ENCODE measurements at places on chromosomes 7 and 10.
A peak's percentile ranks its signal among the peaks of the same experiment; 100 is the strongest.

- H3K27ac ChIP-seq: no peak overlapping the region
- H3K4me1 ChIP-seq: no peaks in the 10 kb centered on the region
- no peaks in the 10 kb centered on the region for H3K36me3 ChIP-seq
- DNase-seq: no peak
Measured at GRCh38 chr10:9554321-9554720, 1463.4 kb upstream of the CELF2 start.

- H3K4me1 ChIP-seq: no peaks in the 10 kb centered on the region
- no peaks in the 10 kb centered on the region for H3K36me3 ChIP-seq
- no peak overlapping the region for H3K4me3 ChIP-seq
- H3K27ac ChIP-seq: no peak overlapping the region
Measured at GRCh38 chr7:22700559-22701002, 26.4 kb upstream of the IL6 start.

- no peak overlapping the region for H3K27ac ChIP-seq
- no peaks in the 10 kb centered on the region for H3K36me3 ChIP-seq
- no peaks in the 10 kb centered on the region for H3K27me3 ChIP-seq
- no peak for DNase-seq
- no peaks in the 10 kb centered on the region for H3K4me1 ChIP-seq
- no peak overlapping the region for H3K4me3 ChIP-seq
Measured at GRCh38 chr7:137454246-137454724, 110.8 kb upstream of the PTN start.

- H3K27me3 ChIP-seq: no peaks in the 10 kb centered on the region
- no peak for DNase-seq
- H3K36me3 ChIP-seq: peaks cover 16% of the 10 kb centered on the region
- H3K4me1 ChIP-seq: no peaks in the 10 kb centered on the region
- no peak overlapping the region for H3K27ac ChIP-seq
Measured at GRCh38 chr7:133822001-133822641, 305.0 kb upstream of the LRGUK start.

DNA sequence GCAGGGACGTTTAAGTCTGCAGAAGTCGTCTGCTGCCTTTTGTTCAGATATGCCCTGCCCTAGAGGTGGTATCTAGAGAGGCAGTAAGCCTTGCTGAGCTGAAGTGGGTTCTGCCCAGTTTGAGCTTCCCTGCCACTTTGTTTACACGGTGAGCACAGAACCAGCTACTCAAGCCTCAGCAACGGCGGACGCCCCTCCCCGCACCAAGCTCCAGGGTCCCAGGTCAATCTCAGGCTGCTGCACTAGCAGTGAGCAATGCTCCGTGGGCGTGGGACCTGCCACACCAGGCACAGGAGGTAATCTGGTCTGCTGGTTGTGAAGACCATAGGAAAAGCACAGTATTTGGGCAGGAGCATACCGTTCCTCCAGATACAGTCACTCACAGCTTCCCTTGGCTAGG lies 148.1 kb upstream of the LAMB4 start:
- H3K36me3 ChIP-seq: no peaks in the 10 kb centered on the region
- DNase-seq: no peak
- no peak overlapping the region for H3K4me3 ChIP-seq
- H3K27ac ChIP-seq: no peak overlapping the region
- H3K4me1 ChIP-seq: no peaks in the 10 kb centered on the region
- no peaks in the 10 kb centered on the region for H3K27me3 ChIP-seq

GRCh38 chr7:139752604-139753003 lies 25.2 kb downstream of the HIPK2 start:
- no peaks in the 10 kb centered on the region for H3K27me3 ChIP-seq
- no peak for DNase-seq
- H3K36me3 ChIP-seq: no peaks in the 10 kb centered on the region
- no peak overlapping the region for H3K4me3 ChIP-seq
- no peak overlapping the region for H3K27ac ChIP-seq

DNA sequence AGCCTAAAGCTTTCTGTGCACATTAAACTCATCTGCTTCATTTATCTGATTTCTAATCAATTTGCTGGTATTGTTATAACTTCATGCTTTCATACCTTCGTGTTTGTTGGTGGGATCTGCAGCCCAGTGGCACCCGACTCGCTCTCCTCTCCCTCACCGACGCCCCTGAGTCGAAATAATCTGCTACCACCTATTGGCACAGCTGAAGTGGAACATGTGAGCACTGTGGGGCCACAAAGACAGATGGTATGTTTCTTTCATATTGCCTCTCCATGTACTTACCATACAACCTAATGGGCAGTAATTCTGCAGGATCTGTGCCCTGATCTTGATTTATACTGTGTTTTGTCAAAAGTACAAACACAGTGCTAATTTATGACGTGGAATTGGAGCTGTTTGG lies 12.4 kb downstream of the DNAJC9 start:
- DNase-seq: no peak
- H3K4me1 ChIP-seq: no peaks in the 10 kb centered on the region
- H3K27ac ChIP-seq: no peak overlapping the region
- no peak overlapping the region for H3K4me3 ChIP-seq

DNA sequence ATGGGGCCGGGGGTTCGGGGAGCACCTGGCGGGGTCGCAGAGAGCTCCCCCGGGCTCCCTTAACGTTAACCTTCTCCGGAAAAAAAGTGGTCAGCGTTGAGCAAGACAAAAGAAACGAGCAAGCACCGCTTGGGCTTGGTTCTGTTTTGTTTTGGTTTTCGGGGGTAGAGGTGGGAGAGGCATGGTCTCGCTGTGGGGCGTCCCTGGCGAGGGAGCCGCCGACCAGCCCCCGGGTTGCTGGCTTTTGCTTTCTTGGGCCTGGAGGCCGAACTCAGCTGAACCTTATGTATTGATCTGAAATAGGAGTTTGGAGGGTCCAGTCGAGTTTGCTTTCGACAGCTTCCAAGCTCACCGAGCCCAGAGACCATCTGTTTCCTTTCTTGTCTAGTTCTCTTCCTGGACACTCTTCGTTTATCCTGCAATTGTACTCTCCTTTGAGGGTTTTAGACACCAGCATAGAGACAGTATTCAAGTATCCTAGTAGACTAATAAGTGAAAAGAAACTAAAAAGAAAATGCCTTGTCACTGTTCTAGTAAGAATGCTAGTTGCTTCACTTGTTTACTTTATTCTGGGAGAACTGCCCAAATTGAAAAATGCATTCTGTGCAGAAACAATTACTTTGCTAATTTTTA lies 980 bp downstream of the FHIP2A start:
- peak overlapping the region; percentile 79 for H3K4me3 ChIP-seq
- no peaks in the 10 kb centered on the region for H3K36me3 ChIP-seq
- H3K27me3 ChIP-seq: no peaks in the 10 kb centered on the region
- H3K4me1 ChIP-seq: peaks cover 4% of the 10 kb centered on the region

DNA sequence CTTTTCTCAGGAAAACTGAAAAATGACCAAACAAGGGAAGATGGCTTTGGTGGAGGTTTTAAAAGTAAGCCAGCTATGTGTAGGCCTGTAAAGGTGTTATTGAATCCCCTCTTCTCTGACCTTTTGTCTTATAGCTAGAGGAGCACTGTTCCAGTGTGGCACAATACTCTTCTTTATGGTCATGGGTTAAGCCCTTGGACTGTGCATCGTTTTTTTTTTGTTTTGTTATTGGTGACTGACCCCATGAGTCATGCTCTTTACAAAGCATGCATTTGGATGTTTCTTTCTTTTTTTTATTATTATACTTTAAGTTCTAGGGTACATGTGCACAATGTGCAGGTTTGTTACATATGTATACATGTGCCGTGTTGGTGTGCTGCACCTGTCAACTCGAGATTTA lies 19.6 kb upstream of the FAM25A start:
- H3K4me3 ChIP-seq: no peak overlapping the region
- H3K36me3 ChIP-seq: no peaks in the 10 kb centered on the region
- no peak for DNase-seq
- no peak overlapping the region for H3K27ac ChIP-seq
- no peaks in the 10 kb centered on the region for H3K27me3 ChIP-seq

GRCh38 chr10:43623351-43623750 lies 17.1 kb downstream of the ZNF485 start:
- no peaks in the 10 kb centered on the region for H3K4me1 ChIP-seq
- H3K27me3 ChIP-seq: no peaks in the 10 kb centered on the region
- DNase-seq: peak; percentile 50
- no peaks in the 10 kb centered on the region for H3K36me3 ChIP-seq
- peak overlapping the region; percentile 10 for H3K4me3 ChIP-seq

DNA sequence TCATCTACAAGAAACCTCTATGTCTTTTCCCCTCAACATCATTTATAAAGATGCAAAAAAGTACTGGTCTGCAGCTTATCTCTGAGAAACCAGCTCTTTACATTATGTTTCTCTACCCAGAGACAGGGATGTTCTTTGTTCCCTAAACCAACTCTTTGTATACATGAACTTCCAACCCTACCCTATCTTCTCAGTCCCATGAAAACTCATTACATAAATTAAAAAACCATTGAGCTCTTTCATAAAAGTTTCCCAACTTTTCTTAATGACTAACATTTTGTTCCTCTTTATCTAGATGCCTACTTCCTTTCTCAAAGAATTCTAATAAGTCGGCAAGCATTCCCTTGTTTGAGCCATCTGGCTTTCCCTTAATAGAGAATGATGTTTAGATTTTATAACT lies 192.8 kb upstream of the AGK start:
- H3K36me3 ChIP-seq: no peaks in the 10 kb centered on the region
- no peaks in the 10 kb centered on the region for H3K27me3 ChIP-seq
- no peaks in the 10 kb centered on the region for H3K4me1 ChIP-seq

DNA sequence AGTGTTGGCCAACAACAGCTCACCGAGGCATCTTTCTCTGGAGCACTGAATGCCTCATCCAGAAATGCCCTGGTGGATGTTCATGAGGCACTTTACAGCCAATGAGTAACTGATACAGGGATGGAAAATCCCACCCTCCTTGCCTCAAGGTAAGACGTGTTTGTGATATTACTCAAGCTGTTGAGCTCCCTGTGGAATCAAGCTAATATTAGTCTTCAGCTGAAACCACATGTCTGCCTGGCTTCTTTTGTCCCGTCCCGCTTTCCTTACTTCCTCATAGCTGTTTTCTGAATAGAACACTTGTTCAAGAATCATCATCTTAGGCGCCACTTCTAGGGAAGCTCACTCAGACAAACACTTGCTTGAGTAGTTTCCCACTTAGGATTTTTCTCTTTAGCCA lies 422.4 kb downstream of the INHBA start:
- DNase-seq: no peak
- no peaks in the 10 kb centered on the region for H3K4me1 ChIP-seq
- no peak overlapping the region for H3K27ac ChIP-seq

- no peaks in the 10 kb centered on the region for H3K27me3 ChIP-seq
Measured at GRCh38 chr7:26409661-26410547, 118.2 kb downstream of the SNX10 start.

DNA sequence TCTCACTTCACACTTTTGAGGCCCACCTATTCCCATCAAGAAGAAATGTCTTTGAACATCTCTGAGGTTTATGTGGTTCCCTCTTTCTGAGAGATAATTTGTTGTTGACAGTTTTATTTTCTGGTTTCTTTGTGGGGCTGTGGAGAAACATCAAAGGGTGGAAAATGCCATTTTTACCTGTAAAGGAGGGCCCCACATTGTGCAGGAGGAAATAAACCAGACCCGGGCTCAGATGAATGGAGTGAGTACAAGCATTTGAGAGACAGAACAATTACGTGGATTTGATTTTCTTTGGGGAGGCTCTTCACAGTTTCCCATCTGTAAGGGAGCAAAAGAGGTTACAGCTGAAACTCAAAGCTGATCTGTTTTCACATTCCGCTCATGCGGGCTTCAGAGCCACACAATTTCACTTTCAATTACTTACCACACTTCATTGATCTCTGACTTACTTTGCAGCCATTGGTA lies 29.8 kb downstream of the ITPRIP start:
- H3K4me1 ChIP-seq: peaks cover 76% of the 10 kb centered on the region
- DNase-seq: peak; percentile 61
- no peaks in the 10 kb centered on the region for H3K27me3 ChIP-seq

DNA sequence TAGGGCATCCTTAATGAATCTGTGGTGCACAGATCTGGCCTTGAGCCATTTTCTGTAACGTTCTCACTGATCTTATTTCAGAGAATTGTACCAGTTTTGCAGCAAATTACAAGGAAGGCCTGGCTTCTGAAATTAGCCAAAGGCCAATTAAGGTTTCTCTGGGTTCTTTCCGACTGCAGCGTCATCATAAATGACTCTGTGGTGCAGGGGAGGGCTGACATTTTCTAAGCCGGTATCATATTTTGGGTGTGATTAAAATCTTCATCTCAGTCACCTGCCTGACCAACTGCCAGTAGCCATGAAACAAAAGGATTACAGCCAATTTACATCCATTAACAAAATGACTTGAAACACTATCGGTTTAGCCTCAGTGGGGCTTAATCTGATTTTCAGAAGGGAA lies 363.7 kb downstream of the ADRA2A start:
- no peaks in the 10 kb centered on the region for H3K36me3 ChIP-seq
- no peak overlapping the region for H3K4me3 ChIP-seq
- no peaks in the 10 kb centered on the region for H3K27me3 ChIP-seq
- no peaks in the 10 kb centered on the region for H3K4me1 ChIP-seq
- DNase-seq: no peak

DNA sequence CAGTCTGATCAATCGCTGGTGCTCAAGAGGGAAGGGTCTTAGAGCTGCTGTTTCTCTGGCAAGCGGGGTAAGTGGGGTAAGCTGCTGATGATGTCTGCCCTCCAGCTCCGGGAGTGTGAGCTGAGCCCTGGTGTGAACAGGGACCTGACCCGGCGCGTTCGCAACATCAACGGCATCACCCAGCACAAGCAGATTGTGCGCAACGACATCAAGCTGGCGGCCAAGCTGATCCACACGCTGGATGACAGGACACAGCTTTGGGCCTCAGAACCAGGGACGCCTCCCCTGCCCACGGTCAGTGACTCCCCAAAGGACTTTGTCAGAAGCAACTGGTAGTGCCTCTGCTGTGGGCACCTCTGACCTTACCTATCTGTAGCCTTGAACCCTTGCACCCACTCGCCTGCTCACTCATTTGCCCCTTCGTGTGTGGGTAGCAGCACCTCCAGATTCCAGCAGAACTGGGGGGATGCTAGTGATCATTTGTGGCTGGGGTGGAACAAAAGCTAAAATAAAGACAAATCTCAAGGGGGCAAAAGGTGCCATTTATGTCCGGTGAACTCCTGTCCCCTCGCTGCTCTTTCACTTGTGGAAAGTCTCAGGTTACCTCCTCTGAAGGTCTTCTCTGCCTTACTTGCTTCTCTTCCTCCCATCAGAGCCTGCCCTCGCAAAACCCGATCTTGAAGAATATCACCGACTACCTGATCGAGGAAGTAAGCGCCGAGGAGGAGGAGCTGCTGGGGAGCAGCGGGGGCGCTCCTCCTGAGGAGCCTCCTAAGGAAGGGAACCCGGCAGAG lies 3.2 kb downstream of the UFSP1 start:
- no peak overlapping the region for H3K27ac ChIP-seq
- DNase-seq: no peak
- no peak overlapping the region for H3K4me3 ChIP-seq
- H3K36me3 ChIP-seq: peaks cover 66% of the 10 kb centered on the region

DNA sequence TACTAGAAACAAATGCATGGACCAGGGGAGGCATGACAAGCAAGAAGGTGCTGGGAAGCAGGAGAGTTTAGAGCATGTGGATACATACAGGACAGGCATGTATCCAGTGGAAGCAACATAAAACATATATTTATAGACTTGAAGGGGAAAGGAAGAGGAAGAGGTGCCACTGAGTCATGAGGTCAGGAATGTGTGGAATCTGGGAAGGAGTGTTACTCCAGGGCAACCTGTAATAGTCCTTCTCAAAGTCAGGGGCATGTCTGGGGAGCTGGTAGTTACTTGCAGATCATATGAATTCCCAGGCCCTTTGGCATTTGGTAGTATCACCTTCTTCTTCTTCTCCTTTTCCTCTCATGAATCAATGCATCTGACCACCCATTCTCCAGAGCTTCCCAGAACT lies 246.6 kb downstream of the XPNPEP1 start:
- H3K36me3 ChIP-seq: no peaks in the 10 kb centered on the region
- DNase-seq: no peak
- no peak overlapping the region for H3K27ac ChIP-seq
- no peaks in the 10 kb centered on the region for H3K27me3 ChIP-seq
- H3K4me3 ChIP-seq: no peak overlapping the region
- H3K4me1 ChIP-seq: no peaks in the 10 kb centered on the region

All from natural killer cell (primary cell).